ENCODE measurements at places on chromosomes 7 and 10.

DNA sequence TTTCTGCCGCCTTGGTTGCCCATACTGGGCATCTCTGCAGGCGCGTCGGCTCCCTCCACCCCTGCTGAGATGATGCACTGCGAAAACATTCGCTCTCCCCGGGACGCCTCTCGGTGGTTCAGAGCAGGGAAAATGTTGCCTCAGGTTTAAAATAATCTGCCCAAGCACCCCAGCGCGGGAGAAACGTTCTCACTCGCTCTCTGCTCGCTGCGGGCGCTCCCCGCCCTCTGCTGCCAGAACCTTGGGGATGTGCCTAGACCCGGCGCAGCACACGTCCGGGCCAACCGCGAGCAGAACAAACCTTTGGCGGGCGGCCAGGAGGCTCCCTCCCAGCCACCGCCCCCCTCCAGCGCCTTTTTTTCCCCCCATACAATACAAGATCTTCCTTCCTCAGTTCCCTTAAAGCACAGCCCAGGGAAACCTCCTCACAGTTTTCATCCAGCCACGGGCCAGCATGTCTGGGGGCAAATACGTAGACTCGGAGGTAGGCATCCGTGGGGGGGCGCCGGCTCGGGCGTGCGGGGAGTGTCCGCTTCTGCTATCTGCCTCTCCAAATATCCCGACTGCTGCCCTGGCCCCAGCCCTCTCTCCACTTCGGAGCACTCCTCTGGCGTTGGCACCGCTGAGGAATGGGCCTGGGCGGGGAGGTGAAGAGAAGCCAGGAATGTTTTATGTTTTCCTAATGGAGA is at the start of gene CAV1:
Gene CAV1, plus strand, starts transcription at position 428 of the 689 bp plus-strand sequence. Its CDS starts 27 bp downstream, at position 455.
- DNase-seq: peak; percentile 70

DNA sequence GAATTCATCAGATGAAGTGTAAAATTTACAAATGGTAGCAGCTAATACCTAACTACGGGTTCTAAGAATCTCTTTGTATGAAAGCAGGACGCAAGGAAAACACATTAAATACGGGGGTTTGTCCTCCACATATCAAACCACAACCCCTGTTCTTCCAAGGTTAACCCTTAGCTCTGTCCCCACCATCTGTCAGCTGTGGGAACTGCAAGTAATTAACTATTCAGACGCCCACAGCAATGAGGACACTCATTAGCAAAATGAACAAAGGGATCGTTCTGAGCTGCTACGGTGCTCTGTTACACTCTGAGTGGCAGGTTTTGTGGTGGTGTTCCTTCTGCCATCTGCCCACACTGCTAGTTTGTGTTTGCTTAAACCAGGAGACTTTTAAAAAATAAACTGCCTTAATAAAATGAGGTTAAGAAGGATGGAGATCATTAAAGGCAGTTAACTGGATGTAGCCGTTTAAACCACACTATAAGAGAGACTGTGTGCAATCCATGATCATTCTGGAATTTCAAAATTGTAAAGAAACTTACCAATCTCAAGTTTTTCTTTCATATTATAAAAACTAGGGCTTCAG is 51.4 kb downstream of the C10orf67 start:
- no peak for DNase-seq

DNA sequence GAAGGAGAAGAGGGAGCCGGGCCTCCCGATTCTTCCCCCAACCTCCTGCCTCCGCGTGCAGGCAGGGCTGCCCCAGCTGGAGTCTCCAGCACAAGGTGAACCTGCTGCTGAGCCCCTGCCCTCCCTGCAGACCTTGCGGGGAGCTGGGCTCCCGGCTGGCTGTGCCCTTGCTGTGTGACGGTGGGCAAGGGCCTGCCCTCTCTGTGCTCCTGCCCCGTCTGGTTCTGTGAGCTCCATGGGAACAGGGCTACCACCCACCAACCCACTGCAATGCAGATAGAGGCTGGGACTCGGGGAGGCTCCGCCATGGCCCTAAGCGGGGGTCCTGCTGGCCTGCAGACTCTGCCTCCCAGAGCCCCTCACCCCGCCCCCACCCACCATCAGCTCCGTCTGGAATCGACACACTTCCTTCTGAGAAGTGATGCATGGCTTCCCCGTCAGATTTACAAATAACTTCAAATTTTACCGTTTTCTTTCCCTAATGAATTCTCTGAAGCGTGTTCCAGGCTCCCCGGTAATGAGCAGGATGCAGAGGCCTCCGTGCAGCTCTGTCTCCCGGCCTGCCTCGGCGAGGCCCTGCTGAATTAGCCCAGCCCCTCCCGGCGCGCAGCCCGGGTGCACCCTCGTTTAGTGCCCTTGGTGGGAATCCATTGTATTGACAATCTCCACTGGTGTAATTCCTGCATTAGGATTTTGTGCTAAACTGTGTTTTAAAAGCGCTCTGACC is 111.0 kb downstream of the MICALL2 start:
- DNase-seq: no peak

DNA sequence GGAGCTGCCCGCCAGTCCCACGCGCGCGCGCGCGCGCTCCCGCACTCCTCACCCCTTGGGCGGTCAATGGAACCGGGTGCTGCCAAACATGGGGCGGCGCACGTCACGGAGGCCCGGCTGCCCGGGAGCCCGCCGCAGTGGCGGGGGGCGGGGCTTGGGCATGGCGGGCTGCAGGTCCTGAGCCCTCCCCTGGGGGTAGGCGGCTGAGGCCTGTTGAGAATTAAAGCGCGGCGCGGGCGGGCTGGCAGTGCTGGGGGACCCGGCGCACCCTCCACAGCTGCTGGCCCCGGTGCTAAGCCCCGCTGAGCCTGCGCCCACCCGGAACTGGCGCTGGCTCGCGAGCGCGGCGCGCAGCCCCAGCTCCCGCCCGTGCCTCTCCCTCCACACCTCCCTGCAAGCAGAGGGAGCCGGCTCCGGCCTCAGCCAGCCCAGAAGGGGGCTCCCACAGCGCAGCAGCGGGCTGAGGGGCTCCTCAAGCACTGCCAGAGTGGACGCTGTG is 634.2 kb downstream of the ANKRD7 start:
- no peak for DNase-seq

GRCh38 chr7:130452951-130453350 is 12.1 kb upstream of the CEP41 start:
- no peak for DNase-seq
